CD4-positive, alpha-beta T cell treated with Interleukin-6 at 100 ng/mL for 8 hours (primary cell): ENCODE measurements at places on chromosomes 7 and 10.

DNA sequence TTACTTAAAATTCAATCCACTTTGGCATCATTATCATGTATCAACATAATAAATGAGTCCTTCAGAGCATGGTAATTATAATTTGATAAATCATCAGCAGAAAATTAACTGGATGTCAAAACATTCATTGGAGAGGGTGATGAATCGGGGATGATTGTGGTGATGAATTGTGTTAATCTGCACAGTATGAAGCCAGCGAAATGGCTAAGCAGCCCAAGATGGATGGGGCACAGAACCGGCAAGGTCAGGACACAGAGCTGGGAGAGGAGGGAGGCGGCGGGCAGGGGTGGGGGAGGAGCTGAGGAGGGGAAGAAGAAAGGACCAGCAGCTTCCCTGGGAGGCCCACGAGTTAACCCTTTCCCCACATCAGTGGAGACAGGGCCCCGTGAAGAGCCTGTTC, 536.1 kb downstream of the LRMDA start:
- no peak for DNase-seq

- no peak for DNase-seq
Measured at GRCh38 chr10:114043532-114044246, at the start of gene ADRB1. ADRB1 (plus strand) TSS chr10:114043866; CDS start chr10:114044133, 267 bp downstream.

DNA sequence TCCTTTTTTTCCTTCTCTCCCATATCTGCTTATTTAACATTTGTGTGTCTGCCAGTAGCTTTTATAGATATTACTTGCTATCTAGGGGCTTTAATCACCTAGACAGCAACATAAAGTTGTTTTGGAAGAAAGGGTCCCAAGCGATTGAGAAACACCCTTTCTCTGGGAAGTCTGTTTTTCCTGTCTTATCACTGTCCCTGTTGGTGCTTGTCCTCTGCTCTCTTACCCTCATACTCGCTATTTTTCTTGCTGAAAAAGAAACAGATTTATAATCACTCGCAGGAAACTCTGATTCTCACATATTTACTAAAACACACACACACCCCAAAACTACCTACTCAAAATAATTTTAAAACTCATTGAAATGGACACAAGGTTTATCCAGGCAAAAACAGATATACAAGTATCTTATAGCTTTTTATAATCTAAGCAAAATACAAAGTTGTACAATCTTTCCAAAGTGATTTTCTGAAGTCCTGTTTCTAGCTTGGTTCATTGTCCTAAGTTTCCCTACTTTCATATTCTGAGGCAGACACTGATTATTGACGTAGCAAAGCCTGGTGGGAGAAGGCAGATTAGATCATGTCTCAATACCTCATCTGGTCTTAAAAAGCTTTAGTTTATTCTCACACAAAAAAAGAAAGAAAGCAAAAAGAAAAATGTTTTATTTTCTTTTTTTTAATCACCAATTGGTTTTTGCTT, 157.3 kb downstream of the CACNA2D1 start:
- DNase-seq: no peak

DNA sequence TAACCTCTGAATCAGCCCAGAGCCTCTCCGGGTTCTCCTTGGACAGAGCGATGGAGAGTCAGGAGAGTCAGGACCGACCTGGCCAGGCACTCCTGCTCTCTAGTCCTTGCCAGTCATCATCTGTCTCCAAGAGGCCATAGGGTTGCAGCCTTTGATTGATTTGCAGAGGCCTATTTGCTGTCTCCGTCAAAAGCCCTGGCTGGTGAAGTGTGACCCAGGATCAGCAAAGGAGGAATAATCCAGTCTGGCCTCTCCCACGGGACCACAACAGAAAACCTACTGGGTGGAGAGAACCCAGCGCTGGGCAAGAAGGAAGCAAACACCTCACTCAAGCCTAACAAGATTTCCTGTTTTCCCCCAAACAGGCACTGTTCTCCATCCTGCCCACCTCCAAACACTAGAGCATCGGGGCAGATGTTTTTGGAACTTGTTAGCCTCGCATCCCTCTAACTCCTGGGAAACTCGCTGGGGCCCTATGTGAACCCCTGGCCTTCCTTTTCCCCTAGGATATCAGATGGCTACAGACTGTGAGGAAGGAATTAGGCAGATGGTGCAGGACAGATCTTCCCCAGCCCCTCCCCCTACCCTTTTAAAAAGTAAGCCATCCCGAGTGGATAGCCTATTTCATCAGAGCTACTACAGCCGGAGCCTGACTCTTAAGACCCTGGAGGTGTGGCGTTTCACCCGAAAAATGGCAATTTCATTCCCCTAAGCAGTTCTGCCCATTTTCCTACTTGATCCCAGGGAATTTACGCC, 54.3 kb downstream of the PODXL start:
- DNase-seq: no peak

DNA sequence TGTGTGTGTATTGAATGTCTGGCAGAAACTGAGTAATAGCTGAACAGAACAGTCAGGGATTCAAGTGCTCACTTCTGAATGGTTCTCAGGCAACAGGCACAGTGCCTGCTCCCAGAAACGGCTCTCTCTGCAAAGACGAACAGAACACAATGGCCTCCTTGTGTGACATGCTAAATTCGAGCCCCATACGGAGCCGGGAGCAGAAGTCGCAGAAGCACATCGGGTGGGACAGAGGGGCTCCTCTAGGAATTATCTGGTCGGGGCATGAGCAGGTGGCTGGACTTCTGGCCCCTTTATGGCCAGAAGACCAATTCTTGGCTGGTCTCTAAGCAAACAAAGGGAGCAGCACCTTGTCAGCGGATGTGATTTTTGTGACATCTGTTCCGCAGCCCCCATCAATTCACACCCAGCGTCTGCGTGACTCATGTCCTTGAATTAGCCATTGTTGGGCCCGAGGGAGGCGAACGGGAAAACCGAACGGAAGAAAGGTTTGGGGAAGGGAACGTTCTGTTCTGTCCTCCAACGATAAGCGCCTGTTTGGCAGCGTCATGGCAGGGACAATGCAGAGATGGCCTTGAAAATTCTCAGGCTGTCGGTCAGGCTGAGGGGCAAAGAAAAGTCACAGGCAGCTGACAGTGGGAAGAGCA, 47.3 kb upstream of the NPTX2 start:
- no peak for DNase-seq
